ENCODE measurements at places on chromosomes 16 and 17.
A peak's percentile ranks its signal among the peaks of the same experiment; 100 is the strongest.

- no peaks in the 10 kb centered on the region for H3K36me3 ChIP-seq
- DNase-seq: no peak
- H3K4me3 ChIP-seq: no peak overlapping the region
These were observed 98.0 kb downstream of the SHISA9 start for GRCh38 chr16:12999368-12999767.

DNA sequence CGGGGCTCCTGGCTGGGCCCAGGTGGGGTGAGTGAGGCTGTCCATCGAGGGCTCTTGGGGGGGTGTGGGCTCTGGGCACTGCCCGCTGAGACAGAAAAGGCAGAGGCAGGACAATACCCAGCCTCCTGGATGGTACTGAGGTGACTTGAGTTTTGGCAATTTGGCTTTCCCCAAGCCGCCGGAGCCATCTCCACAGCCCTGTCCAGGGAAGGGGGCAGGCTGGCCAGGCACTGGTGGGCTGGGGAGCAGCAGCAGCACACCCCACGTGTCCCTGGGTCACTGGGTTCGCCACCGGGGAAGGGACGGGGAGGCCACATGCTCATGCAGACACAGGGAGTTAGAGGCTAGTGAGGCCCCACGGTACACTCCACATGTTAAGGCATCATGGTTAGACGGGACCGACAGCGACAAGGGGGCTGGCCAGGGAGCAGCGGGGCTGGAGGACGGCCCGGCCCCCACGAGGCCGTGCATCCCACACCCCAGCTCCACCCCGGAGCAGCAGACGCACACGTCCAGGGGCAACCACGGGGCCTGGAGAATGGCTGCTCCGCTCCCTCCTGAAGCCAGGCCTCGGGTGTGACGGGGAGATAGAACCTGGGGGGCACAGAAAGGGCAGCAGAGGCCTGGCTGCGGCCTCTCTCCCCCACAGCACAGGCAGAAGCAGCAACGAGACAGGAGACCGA, 3.0 kb downstream of the ARHGDIA start:
- H3K4me3 ChIP-seq: no peak overlapping the region
- H3K27ac ChIP-seq: peak overlapping the region; percentile 100
- DNase-seq: no peak
- H3K27me3 ChIP-seq: no peaks in the 10 kb centered on the region
- peaks cover 11% of the 10 kb centered on the region for H3K36me3 ChIP-seq

GRCh38 chr16:54148974-54149373, 137.6 kb downstream of the IRX3 start:
- no peak overlapping the region for H3K4me3 ChIP-seq
- H3K27me3 ChIP-seq: no peaks in the 10 kb centered on the region
- DNase-seq: no peak
- no peak overlapping the region for H3K27ac ChIP-seq

DNA sequence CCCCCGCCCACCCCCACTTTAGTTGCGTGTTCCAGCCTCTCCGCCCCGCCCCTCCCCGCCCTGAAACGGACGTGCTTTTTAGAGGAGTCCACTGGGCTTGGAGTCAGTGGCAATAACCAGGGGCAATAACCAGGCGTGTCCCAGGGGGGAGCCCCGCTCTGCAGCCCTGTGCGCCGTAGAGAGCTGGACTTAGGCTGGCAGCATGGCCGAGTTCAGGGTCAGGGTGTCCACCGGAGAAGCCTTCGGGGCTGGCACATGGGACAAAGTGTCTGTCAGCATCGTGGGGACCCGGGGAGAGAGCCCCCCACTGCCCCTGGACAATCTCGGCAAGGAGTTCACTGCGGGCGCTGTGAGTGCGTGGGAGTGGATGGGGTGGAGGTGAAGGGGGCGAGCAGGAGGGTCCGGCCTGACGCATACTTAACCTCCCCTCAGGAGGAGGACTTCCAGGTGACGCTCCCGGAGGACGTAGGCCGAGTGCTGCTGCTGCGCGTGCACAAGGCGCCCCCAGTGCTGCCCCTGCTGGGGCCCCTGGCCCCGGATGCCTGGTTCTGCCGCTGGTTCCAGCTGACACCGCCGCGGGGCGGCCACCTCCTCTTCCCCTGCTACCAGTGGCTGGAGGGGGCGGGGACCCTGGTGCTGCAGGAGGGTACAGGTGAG, at the start of gene ALOX15B:
Gene ALOX15B (plus strand): TSS at position 106 of the 657 bp plus-strand sequence. CDS start 97 bp downstream, at position 203.
- H3K4me3 ChIP-seq: peak within 1 kb of the TSS; percentile 69
- H3K27ac ChIP-seq: peak within 1 kb of the TSS; percentile 81
- H3K4me1 ChIP-seq: peaks cover 49% of the 10 kb centered on the region
- H3K36me3 ChIP-seq: no peaks in the 10 kb centered on the region

- H3K4me1 ChIP-seq: peaks cover 5% of the 10 kb centered on the region
- H3K4me3 ChIP-seq: no peak overlapping the region
- H3K27ac ChIP-seq: no peak overlapping the region
- no peak for DNase-seq
- no peaks in the 10 kb centered on the region for H3K36me3 ChIP-seq
These were observed 10.7 kb downstream of the CRHR1 start for GRCh38 chr17:45794840-45795239.

- H3K4me1 ChIP-seq: no peaks in the 10 kb centered on the region
- DNase-seq: no peak
- no peaks in the 10 kb centered on the region for H3K36me3 ChIP-seq
- H3K27ac ChIP-seq: no peak overlapping the region
- no peaks in the 10 kb centered on the region for H3K27me3 ChIP-seq
These were observed 78.8 kb downstream of the BRIP1 start for GRCh38 chr17:61784510-61784909.

- H3K36me3 ChIP-seq: peaks cover 24% of the 10 kb centered on the region
- no peaks in the 10 kb centered on the region for H3K27me3 ChIP-seq
- peaks cover 31% of the 10 kb centered on the region for H3K4me1 ChIP-seq
These were observed 17.9 kb downstream of the PSME3IP1 start for GRCh38 chr16:57167953-57168352.

GRCh38 chr16:83577078-83577745, 230.6 kb upstream of the HSBP1 start:
- no peaks in the 10 kb centered on the region for H3K36me3 ChIP-seq
- no peaks in the 10 kb centered on the region for H3K27me3 ChIP-seq
- no peak for DNase-seq
- no peak overlapping the region for H3K4me3 ChIP-seq
- no peaks in the 10 kb centered on the region for H3K4me1 ChIP-seq
- H3K27ac ChIP-seq: no peak overlapping the region

DNA sequence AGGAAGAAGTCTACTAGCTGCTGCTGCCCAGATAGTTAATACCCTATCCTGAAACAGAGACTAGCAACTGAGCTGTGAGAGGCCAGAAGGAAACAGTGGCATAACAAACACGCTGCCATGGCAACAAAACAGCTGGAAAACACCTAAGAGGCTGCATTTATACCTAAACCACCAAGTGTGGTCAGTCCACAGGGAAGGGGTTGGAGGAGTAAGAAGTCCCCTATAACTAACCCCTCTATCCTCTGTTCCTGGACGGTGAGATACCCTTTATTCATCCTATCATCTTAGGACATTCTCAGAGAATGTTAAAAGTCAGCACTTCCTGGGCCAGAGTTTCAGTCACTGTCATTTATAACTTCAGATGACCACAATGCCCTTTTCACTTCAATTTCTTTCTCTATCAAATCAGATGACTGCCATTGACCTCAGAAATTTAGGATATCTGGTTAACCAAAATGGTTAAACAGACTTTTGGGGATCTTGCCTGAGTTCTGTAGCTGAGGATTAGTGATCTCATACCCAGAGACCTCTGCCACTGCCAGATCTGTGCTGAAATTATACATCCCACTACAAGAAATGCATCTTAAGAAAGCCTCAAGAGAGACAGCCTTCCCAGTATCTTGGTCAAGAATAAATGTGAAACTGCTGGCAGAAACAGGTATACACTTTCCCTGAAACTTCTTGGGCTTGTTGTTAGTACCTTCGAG, 36.2 kb downstream of the STH start:
- DNase-seq: no peak
- peaks cover 19% of the 10 kb centered on the region for H3K36me3 ChIP-seq
- H3K27me3 ChIP-seq: no peaks in the 10 kb centered on the region
- no peak overlapping the region for H3K4me3 ChIP-seq
- H3K4me1 ChIP-seq: no peaks in the 10 kb centered on the region

DNA sequence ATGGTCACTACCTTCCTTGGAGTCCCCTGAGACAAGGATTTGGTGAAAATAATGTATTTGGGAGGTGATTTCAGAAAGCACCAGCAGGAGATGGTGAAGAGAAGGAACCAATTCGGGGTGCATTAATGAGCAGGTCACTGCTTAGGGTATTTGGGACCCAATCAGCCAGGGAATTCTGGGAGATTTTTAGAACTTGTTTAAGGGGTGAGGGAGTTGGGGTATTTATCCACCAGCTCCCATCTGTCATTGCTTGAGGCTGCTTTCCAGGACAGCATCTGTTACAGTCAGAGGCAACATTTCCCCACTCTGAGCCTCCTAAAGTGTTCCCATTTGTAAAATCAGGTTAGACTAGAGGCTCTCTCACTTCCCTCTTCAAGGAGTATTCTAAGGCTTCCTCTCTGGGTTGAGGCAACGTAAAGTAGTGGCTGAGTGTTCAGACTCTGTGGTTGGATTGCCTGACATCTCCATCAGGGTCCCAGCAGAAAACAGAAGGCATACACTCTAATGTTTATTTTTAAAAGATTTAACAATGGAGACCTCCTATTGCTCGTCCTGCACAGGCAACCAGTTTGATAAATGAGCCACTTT, 60.9 kb downstream of the CLEC19A start:
- no peak overlapping the region for H3K4me3 ChIP-seq
- H3K36me3 ChIP-seq: no peaks in the 10 kb centered on the region
- no peaks in the 10 kb centered on the region for H3K27me3 ChIP-seq
- H3K27ac ChIP-seq: no peak overlapping the region
- DNase-seq: no peak
- H3K4me1 ChIP-seq: no peaks in the 10 kb centered on the region

DNA sequence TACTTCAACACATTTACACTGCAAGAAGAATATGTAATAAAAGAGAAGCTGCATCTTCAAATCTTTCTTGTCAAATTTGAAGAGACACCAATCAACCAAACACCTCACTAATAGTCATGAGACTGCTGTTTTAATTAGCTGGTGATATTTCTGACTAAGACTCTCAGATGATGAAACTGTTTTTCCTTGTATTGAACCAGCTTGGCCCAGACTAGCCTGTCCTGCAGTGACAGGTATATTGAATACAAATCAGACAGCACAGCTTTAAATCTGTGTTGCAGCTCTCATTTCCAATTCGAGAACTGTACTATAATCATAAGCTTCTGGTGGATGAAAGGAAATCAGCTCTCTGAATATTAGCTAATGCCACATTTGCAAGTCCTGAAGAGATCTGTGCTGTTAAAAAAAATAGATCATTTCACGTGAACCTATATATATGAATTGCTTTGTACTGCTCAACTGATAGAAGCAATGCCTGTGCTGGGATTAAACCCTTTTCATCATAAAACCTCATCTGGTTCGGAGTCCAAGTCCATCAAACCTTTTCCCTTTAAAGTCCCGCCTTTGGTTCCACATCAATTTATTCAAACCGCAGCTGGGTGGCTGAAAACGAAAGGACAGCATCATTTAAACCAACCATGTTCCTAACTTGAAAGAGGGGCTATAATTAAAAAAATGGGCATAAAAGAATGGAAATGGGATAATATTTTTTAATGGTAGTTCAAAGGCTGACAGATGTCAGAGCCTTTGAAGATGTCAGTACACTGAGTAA, 306.2 kb downstream of the CEP112 start:
- no peak overlapping the region for H3K27ac ChIP-seq
- peaks cover 12% of the 10 kb centered on the region for H3K4me1 ChIP-seq
- no peak for DNase-seq
- H3K36me3 ChIP-seq: no peaks in the 10 kb centered on the region

DNA sequence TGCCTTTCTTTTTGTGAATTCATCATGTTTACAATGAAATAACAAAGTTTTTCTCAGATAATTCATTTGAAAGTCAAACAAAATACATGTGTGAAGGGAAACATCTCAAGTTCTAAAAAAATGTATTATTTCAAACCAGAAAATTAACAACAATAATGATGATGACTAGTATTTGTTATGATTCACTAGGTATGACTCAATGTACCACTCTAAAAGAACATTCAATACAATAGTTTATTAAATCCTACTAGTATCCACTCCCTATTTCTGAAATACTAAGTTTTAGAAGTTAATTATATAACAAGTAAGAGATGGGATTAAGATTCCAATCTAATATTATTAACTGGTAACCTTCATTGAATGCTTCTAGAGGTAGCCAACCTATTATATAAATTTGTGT, 1444.8 kb upstream of the CDH8 start:
- no peak overlapping the region for H3K4me3 ChIP-seq
- H3K4me1 ChIP-seq: no peaks in the 10 kb centered on the region
- no peak for DNase-seq
- no peak overlapping the region for H3K27ac ChIP-seq
- no peaks in the 10 kb centered on the region for H3K27me3 ChIP-seq
- no peaks in the 10 kb centered on the region for H3K36me3 ChIP-seq

- H3K27ac ChIP-seq: peak within 1 kb of the TSS; percentile 80
- H3K4me3 ChIP-seq: peak within 1 kb of the TSS; percentile 50
- H3K4me1 ChIP-seq: peaks cover 25% of the 10 kb centered on the region
- DNase-seq: no peak
- H3K36me3 ChIP-seq: no peaks in the 10 kb centered on the region
These were observed at the start of gene PYCARD for GRCh38 chr16:31202414-31203375. Gene PYCARD, minus strand, starts transcription at chr16:31202760. Its CDS starts 70 bp downstream, at chr16:31202690.

GRCh38 chr17:5097101-5097834, 14.4 kb downstream of the ZNF232 start:
- no peaks in the 10 kb centered on the region for H3K36me3 ChIP-seq
- peak overlapping the region; percentile 61 for H3K4me3 ChIP-seq
- H3K4me1 ChIP-seq: no peaks in the 10 kb centered on the region
- peaks cover 18% of the 10 kb centered on the region for H3K27me3 ChIP-seq
- no peak overlapping the region for H3K27ac ChIP-seq

DNA sequence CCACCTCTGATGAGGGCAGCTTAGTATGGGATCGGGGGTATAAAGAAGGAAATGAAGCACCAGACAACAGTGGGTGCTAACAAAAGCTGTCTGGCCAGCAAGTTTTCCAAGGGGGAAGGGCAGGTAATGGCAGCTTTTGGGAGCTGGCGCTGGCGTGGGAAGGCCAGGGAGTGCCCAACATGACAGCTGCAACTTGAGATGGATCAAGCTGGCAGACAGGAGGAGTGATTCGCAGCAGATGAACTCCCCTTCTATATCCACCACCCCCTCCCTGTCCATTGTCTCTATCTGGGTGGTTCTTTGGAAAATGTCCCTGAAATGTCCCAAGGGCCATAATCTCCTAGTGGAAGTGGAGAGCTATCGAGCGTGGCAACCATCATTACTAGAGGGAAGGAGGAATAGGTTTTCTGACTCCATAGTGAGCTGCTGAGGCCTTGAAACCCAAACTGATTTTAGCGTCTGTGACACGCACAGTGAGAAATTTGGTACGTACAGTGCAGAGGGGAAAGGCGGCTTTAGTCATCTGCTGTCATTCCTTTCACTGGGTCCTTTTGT, 4.8 kb upstream of the INPP5K start:
- H3K27ac ChIP-seq: no peak overlapping the region
- no peaks in the 10 kb centered on the region for H3K27me3 ChIP-seq
- H3K4me1 ChIP-seq: peaks cover 7% of the 10 kb centered on the region

All from esophagus squamous epithelium (tissue), 5 donors.